ENCODE measurements at places on chromosomes 7 and 10.

- no peak for DNase-seq
These were observed 34.8 kb downstream of the CUBN start for GRCh38 chr10:17094844-17095243.

- DNase-seq: peak; percentile 35
These were observed 297.1 kb upstream of the NFE2L3 start for GRCh38 chr7:25854608-25855497.

DNA sequence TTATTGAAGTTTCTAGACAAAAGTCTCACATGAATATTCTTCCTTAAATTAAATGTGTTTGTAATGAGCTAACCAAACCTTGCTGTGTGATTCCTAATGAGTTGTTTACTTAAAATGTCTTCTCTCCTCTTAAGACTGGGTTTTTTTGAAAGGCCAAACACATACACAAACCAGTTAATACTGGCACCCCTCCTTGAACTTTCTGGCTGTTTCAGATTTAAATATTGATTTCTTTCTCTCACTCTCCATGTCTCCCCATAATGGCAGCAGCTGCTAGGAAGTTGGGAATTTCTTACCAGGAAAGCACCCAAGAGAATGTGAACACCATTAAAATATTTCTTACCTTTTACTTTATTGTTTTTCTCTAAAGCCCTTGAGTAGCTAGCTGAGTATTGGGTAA is 11.4 kb upstream of the PTN start:
- no peak for DNase-seq

- DNase-seq: no peak
These were observed 393.6 kb upstream of the GALNT17 start for GRCh38 chr7:70738151-70738885.

- DNase-seq: no peak
These were observed 172.8 kb upstream of the CTBP2 start for GRCh38 chr10:125333209-125333591.

GRCh38 chr7:141945356-141945755 is 1.4 kb downstream of the CLEC5A start:
- peak; percentile 17 for DNase-seq

DNA sequence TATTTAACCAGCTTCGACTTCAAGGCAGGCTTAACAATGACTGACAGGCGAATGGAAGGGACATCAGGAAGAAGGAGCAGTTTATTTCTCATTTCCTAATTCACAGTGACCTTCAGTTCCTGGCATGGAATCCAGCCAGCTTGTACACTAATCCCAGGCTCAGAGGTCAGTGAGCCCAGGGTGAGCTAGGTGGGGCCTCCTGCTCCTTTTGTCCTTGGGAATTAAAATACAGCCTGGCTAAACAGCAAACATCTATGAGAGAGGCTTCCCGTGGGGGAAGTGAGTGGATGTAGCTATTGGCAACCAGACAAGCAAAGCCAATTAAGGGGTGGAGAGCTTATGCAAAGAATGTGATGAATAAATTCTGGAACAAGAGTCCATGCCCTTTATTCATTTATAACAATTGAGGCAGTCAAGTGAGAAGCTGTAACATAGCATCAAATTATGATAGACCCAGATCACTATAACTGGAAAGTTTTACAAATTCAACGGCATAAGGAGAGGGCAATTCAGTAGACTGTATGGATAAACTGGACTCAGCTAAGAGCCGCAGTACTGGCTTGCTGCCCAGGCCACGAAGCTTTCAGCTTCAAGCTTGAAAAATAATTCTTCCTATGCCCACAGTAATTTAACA is 57.1 kb downstream of the STK17A start:
- DNase-seq: no peak

DNA sequence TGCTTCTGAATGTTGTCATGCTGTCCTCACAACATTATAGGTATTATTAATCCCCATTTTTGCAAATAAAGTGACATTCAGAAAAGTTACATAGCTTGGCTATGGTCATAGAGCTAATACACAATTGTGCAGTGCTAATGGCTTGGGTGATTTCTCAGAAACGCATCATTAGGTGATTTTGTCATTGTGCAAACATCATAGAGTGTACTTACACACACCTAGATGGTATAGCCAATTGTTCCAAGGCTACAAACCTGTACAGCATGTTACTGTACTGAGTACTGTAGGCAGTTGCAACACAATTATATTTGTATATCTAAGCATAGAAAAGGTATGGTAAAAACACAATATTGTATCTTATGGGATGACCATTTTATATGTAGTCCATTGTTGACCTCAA is 91.0 kb downstream of the BTAF1 start:
- DNase-seq: no peak

DNA sequence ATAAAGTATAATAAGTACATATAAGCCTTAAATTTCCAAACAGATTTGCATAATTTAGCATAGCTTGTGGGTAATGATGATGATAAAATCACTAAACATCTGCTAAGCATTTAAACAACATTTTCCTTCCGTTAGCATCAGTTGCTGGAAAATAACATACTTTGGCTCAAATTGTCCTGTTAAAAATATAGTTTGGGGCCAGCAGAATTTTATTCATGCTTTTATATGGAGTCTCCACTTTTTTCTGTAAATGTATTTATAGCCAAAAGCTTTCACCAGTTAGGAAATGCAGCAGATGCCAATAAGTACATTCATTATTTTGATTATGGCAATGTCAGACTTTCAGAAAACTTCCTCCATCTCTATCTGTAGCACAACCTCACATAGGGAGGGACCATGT is 107.2 kb downstream of the CNTNAP2 start:
- no peak for DNase-seq

GRCh38 chr7:2670171-2670570 is 17.8 kb upstream of the AMZ1 start:
- no peak for DNase-seq

DNA sequence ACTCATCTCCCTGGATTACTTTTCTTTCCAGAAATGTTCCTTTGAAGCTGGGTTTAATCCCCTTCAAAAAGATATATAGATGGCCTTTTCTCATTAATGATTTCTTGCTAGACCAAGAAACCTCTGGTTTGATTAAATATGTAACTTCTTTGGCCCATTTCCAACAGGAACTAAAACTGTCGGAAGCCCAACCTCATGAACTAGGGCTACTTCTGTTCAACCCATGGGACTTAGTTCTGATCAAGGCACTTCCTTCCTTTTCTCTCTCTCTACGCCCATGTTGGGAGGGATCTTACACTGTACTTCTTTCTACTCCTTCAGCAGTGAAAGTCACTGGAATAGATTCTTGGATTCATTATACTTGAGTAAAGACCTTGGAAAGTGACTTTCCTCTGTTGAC is 83.6 kb downstream of the TMEM106B start:
- no peak for DNase-seq

DNA sequence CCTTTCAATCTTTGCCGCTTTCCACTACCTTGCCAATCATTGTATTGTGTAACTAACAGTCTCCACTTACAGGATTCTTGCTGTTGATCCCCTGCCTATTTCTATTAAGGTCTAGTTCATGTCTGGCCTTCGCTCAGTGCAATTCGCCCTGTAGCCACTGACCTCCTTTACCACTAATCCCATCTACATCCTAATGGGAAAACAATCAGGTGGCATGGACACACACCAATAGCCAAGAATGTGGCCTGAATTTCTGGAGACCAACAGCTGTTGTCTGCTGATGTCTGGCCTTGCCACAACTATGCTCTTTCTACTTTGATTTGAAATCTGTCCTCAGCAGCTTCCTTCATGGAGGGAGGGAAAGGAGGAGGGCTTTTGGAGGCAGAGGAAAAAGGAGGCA is 546.2 kb downstream of the SORCS3 start:
- DNase-seq: no peak

- no peak for DNase-seq
These were observed 23.5 kb downstream of the HTR5A start for GRCh38 chr7:155093596-155093995.

DNA sequence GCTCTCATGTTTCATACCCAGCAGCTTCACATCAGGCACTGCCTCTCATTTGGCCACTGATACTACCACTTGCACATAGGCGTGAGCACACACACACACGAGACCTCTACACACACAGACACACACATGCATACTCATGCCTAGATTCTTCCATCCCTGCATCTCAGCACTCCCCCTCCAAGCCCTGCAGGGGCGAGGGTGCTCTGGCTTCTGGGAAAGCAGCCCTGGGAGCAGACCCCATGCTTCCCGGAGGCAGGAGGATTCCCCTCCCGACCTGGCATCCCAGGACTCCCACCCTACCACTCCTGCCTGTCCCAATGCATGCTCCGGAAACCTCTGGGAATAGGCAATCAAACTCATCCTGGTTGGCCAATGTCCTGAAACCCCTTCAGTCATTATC is 89.1 kb upstream of the SMNDC1 start:
- no peak for DNase-seq
